ENCODE measurements at places on chromosomes 1 and 21.

GRCh38 chr1:154877370-154877974 is 7.4 kb upstream of the KCNN3 start:
- no peak for DNase-seq

- no peak for DNase-seq
These were observed 65.1 kb upstream of the ATP1B1 start for GRCh38 chr1:169041366-169041765.

- no peak for DNase-seq
These were observed 54.6 kb upstream of the POU2F1 start for GRCh38 chr1:167165948-167166689.

DNA sequence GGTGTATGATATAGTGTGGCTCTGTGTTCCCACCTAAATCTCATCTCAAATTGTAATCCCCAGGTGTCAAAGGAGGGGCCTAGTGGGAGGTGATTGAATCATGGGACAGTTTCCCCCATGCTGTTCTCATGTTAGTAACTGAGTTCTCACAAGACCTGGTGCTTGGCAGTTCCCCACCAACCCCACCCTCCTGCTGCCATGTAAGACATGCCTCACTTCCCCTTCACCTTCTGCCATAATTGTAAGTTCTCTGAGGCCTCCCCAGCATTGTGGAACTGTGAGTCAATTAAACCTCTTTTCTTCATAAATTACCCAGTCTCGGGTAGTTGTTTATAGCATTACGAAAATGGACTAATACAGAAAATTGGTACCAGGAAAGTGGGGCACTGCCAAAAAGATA is 1705.3 kb downstream of the NCAM2 start:
- DNase-seq = no peak

GRCh38 chr1:206058927-206059292 is 5.9 kb downstream of the RHEX start:
- DNase-seq = no peak

- no peak for DNase-seq
These were observed 19.2 kb upstream of the GPR161 start for GRCh38 chr1:168155910-168156309.

DNA sequence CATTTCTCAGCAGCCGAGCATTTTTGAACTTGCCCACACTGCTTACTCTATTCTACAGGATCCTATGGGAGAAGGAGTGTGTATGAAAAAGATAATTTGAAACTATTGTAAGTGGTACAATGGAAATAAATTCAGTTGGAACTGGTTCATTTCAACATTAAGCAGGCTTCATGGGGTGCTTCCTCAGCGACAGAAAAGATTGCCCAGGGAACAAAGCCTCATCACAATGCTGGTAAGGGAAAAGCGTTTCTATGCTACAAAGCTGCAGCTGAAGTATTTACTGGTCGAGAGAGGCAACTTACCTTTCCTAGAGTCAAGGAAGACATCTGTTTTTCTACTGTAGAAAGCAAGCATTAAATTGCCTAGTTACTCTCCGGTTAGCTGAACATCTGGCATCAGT is 568.2 kb upstream of the ZP4 start:
- no peak for DNase-seq

DNA sequence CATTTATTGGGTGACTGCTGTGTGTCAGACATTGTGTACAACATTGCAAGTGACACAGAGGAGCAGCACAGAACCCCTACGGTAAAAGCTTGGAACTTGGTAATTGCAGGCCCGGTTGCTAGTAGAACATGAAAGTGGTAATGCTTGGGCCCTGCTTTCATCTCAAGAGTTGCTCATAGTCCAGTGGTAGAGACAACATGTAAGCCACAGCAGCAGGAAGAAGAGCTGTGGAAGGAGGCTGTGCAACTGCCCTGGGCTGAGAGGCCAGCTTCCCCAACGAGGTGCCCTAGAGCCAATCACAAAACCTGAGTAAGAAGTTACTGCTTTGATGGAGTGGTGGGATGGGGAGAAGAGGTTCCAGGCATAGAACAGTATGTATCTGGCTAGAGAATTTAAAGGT is 18.4 kb downstream of the CNIH4 start:
- DNase-seq = no peak

GRCh38 chr21:26845066-26845758 is at the start of gene ADAMTS1:
Gene ADAMTS1 (minus strand): TSS chr21:26845409. CDS start chr21:26844954, 455 bp downstream.
- DNase-seq = peak; percentile 15

DNA sequence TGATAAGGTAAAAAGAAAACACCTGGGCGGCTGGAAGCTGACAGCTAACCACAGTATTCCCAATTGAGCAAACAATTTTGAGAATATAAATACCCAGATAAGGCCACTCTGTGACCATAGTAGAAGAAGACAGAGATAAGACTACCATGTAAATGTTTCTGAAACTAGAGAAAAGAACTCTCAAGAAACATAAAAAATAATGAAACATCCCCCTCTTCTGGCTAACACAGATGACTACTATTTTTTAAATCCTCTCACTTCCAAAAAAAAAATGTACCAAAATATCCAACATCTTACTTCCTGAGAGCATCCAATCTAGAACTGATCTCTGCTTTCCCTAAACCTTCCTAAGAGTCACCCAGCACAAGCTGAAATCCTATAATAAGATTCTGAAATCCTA is 125.9 kb downstream of the HFM1 start:
- no peak for DNase-seq

DNA sequence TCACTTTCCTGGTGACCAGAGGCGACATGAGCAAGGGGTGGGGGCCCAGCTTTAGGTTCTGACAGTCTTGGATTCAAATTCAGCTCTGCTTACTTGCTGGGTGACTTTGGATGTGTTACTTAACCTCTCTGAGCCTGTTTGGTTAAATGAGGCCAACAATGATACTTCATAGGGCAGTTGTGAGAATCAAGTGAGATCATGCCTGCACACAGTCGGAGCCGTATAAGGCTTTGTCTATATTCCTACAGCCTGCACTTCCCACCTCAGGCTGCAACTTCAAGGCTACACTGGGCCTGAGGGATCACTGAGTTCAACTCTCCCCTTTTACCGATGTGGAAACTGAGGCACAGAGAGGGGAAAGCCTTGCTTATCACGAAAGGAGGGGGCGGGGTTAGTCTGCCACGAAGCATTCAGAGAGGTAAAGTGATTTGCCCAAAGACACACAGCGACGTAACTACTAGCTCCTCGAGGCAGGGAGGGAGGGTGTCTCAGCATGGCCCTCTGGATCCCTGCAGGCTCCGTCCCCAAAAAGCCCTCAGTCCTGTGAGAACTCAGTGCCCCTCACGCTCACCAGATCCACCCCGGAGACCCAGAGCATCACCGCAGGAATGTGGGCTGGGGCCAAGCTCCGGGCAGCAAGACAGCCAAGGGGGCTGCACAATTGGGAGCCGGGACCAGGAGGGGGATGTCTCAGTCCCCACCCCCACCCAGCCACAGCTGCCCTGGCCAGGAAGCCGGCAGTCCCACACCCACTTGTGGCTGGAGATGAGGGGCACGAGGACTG is 25.0 kb downstream of the SDC3 start:
- DNase-seq = no peak

- DNase-seq = no peak
These were observed 84.3 kb downstream of the PGM1 start for GRCh38 chr1:63677497-63677896.

- DNase-seq = no peak
These were observed 17.2 kb downstream of the CDCP2 start for GRCh38 chr1:54135436-54136120.

GRCh38 chr1:41913014-41913413 is 5.7 kb downstream of the HIVEP3 start:
- DNase-seq = no peak

- DNase-seq = no peak
These were observed 10.9 kb upstream of the RBM15 start for GRCh38 chr1:110328274-110328673.

- no peak for DNase-seq
These were observed 1.9 kb downstream of the RNF187 start for GRCh38 chr1:228488818-228489674.

- no peak for DNase-seq
These were observed 88.4 kb downstream of the C21orf91 start for GRCh38 chr21:17730782-17731181.

DNA sequence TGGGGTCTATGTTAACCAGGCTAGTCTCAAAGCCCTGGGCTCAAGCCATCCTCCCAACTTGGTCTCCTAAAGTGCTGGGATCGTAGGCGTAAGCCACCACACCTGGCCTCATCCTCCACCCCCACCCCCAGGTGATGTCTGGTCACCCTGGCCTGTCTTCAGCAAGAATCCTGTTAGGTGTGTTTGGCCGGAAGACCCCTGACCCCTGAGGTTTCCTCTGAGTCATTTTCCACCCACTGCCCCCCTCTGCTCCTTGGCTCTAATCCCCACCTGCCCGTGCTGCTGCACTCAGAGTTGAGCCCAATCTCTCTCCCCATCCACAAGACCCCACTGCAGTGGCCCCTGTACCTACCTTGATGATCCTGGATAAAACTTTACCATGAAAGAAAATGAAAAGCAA is 25.2 kb downstream of the SLC66A1 start:
- no peak for DNase-seq

DNA sequence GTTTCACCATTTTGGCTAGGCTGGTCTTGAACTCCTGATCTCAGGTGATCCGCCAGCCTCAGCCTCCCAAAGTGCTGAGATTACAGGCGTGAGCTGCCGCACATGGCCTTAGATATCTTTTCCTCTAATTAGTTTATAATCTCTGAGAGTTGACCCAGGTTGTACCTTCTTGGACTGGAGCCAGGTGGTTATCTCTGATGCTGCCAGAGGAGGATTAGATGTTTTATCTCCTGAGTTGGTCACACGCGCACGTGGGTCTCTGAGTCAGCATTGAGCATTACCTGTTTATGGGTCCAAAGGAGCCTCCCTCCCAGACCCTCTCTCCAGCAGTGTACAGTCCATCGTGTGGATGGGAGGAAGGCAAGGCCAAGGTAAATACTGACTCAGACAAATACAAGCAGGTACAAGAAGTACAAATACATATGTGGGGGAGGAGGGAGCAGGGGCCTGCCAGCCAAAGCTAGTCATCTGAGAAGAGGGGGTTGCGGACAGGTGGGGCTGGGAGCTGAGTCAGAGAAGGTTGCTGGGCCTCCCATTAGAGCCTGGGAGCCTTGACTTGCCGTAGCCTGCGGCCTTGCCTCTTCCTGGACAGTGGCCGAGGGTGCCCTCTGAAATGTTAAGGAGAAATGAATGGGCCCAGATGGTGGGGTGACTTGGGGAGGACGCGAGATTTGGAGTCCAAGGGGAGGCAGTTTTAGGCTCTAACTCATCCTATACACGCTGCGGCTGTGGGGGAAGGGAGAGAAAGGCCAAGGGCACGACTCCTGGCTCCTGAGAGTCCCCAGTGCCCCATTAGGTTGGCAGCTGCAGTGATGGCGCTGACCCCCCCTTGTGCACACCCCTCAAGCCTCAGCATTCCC is 13.1 kb downstream of the IL6R start:
- DNase-seq = no peak

DNA sequence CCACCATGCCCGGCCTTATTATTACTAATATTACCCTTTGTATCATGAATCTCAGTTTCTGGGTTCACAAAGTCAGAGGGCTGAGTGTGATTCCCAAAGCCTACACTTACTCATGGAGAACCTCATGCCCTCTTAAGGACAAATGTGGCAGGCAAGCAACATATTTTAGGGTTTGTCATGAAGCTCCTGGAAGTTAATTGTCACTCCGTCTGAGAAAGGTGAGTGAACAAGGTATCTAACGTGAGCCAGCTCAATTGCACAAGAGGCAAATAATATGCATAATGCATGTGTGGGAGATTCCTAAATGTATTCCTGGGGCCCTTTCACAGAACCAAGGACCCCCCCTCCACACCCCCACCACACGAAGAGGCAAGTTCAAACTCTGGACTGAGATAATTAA is 10.1 kb upstream of the TIAM1 start:
- no peak for DNase-seq

- DNase-seq = no peak
These were observed 19.7 kb downstream of the ENSA start for GRCh38 chr1:150609732-150610131.

- DNase-seq = no peak
These were observed 40.4 kb downstream of the OLIG1 start for GRCh38 chr21:33110340-33110715.

- DNase-seq = no peak
These were observed 105.5 kb downstream of the HLCS start for GRCh38 chr21:36860736-36861594.

- DNase-seq = no peak
These were observed 7.2 kb upstream of the IGSF3 start for GRCh38 chr1:116674751-116675150.

All from activated CD4-positive, alpha-beta T cell treated with anti-CD3 and anti-CD28 coated beads, Interleukin-2, amount 50 U/mL, for 48 hours (primary cell).